ENCODE measurements at places on chromosomes 5 and 9.

GRCh38 chr5:173950829-173951228 is 38.1 kb upstream of the C5orf47 start:
- no peak for DNase-seq

GRCh38 chr5:93034621-93035590 is 546.1 kb downstream of the NR2F1-AS1 start:
- no peak for DNase-seq

- DNase-seq: no peak
Observed at GRCh38 chr9:134493461-134494272, 147.9 kb upstream of the COL5A1 start.

GRCh38 chr5:6745706-6746222 is 32.5 kb downstream of the TENT4A start:
- peak; percentile 48 for DNase-seq

- DNase-seq: no peak
Observed at GRCh38 chr5:163586531-163586956, 81.1 kb downstream of the MAT2B start.

- no peak for DNase-seq
Observed at GRCh38 chr5:173646692-173647091, 30.2 kb upstream of the BOD1 start.

DNA sequence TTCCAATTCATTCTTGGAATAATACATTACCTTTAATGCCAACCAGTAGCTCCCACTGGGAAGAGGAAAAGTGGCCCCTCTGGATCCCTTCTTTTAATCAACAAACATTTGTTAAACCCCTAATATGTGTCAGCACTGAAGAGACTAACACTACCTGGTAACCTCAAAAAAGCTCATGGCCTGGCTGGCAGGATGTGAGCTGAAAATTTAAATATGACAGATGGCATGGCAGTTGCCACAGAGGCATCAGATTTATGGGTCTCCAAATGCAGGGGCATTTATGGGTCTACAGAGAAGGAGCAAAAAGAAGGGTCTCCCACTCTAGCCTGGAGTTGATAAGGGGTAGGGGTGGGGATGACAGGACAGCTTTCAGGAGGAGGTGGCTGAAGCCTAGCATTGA is 12.5 kb downstream of the DNAH5 start:
- no peak for DNase-seq

DNA sequence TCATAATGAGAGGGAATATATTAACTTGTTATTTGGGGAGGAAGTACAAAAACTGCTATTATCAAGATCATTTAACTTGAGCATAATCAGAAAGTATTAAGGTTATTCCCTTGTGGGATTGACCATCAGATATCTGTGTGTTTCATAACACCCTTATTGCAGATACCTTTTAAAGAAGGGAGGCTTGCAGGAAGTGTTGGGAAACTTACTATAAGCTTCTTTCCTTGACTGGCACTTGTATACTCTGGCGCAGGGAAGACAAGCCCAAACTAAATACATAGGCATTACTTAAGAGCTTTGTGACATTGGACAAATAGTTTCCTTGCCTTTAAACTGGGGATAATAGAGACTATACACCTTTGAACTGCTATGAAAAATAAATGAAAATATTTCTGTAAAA is 50.9 kb downstream of the PIK3R1 start:
- no peak for DNase-seq

DNA sequence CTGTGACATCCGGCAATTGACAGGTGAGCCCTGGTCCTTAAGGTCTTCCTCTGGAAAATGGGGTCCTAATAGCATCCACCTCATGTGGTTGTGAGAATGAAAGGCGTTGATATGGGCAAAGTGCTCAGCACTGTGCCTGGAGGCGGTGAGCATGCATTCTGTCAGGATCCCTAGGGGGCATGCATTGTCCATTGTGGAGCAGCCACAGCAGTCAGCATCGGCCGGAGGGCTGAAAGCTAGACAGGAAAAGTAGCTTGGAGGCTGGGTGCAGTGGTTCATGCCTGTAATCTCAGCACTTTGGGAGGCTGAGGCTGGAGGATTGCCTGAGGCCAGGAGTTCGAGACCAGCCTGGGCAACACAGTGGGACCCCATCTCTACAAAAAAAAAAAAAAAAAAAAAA is 122.2 kb downstream of the LHX2 start:
- no peak for DNase-seq
